ENCODE measurements at places on chromosomes 1 and 21. TPM values are rescaled to one million over a fixed set of nuclear protein-coding genes. Genes with fewer than 3 reads are reported as not detected.

CHI3L1 gene
- polyA plus RNA-seq = 2.0 TPM

FAM229A gene
- 15.5 TPM for polyA plus RNA-seq

CYP4A22 gene
- 1.0 TPM for polyA plus RNA-seq

KRTAP11-1 gene
- not detected for polyA plus RNA-seq

ZNF644 gene
- polyA plus RNA-seq = 45.3 TPM

RNF186 gene
- polyA plus RNA-seq = not detected

CTSS gene
- 15.8 TPM for polyA plus RNA-seq

SPRR1B gene
- not detected for polyA plus RNA-seq

KLHDC7A gene
- polyA plus RNA-seq = 0.30 TPM

DNTTIP2 gene
- polyA plus RNA-seq = 41.7 TPM

FNDC10 gene
- 43.6 TPM for polyA plus RNA-seq

TAF1A gene
- 9.4 TPM for polyA plus RNA-seq

ZBTB8OS gene
- 51.0 TPM for polyA plus RNA-seq

MANEAL gene
- polyA plus RNA-seq = 53.7 TPM

ALPL gene
- 30.6 TPM for polyA plus RNA-seq

C1QTNF12 gene
- polyA plus RNA-seq = 5.7 TPM

LIN9 gene
- 6.9 TPM for polyA plus RNA-seq

TRNP1 gene
- polyA plus RNA-seq = 42.4 TPM

ISG15 gene
- 27.7 TPM for polyA plus RNA-seq

PRAMEF33 gene
- not detected for polyA plus RNA-seq

TRPM2 gene
- 21.4 TPM for polyA plus RNA-seq

LAMB3 gene
- 4.1 TPM for polyA plus RNA-seq

APOBEC4 gene
- not detected for polyA plus RNA-seq

Data from spinal cord (tissue), 10 donors.